ENCODE measurements at places on chromosomes 1 and 21.

DNA sequence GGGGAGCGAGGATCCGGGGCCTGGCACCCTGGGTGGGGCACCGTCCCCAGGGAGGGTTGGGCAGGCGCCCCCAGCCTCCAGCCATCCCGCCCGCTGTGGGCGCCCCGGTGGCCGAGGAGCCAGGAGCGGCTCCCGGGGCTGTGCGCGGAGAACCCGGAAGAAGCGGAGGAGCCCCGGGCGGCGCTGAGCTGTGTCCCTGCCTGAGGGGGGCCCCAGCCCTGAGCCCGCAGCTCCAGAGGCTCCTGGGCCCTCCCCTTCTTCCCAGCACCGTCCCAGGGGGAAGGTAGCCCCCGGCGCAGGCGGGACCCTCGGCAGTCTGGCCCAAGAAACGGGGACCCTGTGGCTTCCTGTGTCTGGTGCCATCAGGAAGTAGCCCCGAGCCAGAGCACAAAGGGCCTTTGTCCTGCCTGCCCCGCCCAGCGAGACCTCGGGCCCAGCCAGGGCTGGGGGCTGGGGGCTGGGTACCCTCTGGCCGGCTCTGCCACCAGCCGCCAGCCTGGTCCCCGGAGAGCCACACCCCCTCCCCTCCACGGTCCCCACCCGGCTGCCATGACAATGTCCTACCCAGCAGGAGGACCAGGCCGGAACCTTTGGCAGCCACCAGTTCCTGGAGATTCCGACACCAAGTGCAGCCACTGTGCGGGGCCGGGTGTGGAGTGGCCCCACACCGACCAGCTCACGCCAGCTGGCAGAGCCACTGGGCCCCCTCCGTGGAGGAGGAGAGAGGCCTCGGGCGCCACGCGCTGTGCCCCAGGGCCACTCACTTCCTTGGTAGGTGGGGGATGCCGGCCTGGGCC, 15.6 kb upstream of the TTLL10 start:
- peak; percentile 49 for DNase-seq

GRCh38 chr1:209878964-209879363, 51.2 kb downstream of the UTP25 start:
- DNase-seq = no peak

DNA sequence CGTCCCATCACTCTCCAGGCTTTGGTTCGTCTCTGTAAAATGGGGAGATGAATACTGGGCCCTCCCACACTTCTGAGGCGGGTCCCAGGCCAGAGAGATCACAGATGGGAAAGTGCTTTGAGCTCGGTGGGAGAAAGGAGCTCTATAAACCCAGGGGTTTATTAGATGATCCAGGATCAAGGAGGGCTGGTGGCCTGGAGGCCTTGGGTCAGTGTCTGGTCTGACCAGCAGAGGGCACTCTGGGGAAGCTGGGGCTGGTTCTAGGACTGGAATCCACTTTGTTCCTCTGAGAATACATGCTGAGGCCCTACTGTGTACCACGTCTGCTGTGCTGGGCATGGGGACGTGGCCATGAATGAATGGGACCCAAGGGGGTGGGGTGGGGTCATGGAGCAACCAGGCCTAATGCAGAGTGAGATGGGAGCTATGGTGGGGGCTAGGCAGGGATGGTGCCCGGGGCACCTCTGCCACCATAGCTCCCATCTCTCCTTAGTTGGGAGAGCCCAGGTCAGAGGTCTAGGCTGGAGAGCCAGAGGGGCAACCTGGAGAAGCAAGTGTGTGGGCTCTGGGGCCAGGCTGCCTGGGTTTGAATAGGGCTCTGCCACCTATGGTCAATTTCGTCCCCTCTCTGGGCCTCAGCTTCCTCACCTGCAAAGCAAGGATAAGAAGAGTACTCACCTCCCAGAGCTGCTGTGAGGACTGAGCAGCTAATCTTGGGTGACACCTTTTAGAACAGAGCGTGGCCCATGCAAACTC, 9.0 kb upstream of the FAM131C start:
- peak; percentile 78 for DNase-seq

GRCh38 chr1:63638471-63638870, 45.3 kb downstream of the PGM1 start:
- DNase-seq = no peak

- peak; percentile 44 for DNase-seq
Observed at GRCh38 chr1:233721004-233721595, 107.2 kb downstream of the KCNK1 start.

DNA sequence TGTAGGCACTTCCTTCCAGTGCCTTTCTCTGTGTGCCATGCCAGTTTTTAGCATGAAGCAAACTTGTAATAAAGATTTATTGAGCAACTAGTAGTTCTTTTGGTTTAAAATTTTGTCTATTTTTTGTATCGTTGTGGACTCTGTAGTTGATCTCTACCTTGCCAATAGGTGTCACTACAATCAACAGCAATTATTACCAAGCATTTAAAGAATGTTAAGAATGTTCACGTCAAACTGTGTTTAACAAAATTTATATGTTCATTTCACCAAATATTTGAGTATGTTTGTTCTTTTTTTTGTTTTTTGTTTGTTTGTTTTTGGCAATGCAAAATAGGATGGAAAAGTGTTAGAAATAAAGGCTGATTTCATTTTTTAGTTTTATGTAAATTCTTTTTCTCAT, 208.1 kb downstream of the PATJ start:
- peak; percentile 6 for DNase-seq

- no peak for DNase-seq
Observed at GRCh38 chr1:12356004-12356890, 126.4 kb downstream of the VPS13D start.

- DNase-seq = peak; percentile 90
Observed at GRCh38 chr1:16960560-16961296, 19.7 kb downstream of the MFAP2 start.

- peak; percentile 38 for DNase-seq
Observed at GRCh38 chr1:228376262-228376628, 30.4 kb downstream of the TRIM11 start.

GRCh38 chr1:100361511-100362089, 9.3 kb downstream of the CDC14A start:
- DNase-seq = no peak

GRCh38 chr1:201888282-201889089, at the start of gene SHISA4:
Gene SHISA4, plus strand, starts transcription at chr1:201888898. Its CDS starts 97 bp downstream, at chr1:201888995.
- no peak for DNase-seq

DNA sequence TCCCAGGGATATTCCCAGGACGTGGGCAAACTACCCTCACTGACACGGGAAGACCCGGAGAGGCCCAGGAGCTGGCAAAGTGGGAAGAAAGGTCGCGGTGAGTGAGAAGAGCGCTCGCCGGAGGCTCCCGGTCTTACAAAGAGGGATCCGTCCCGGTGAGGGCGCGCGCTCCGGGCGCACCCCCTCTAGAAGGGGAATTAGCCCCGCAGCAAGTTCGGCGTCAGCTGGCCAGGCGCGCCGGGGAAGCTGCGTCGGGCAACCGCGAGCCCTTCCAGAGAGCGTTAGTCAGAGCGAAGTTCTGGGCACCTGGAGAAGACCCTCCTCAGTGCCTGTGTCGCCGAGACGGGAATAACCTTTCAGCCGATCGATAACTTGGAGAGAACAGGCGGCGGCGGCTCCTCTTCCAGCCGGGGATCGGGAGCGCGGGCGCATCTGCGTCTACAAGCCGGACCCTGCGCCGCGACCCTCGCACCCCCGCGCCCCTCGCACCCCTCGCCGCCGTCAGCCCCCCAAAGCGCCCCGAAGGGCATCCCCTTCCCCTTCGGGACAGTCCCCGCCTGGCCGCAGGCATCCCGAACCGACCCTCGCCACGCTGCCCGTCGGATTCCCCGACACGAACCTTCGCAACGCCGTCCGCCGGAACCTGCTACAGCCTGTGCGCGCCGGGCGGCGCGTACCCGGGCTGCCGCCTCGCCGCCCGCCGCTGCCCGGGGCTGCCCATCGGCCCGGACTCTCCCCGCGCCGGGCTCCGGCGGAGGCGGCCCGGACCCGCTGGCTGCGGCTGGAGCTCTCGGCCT, 485 bp downstream of the SIPA1L2 start:
- no peak for DNase-seq

DNA sequence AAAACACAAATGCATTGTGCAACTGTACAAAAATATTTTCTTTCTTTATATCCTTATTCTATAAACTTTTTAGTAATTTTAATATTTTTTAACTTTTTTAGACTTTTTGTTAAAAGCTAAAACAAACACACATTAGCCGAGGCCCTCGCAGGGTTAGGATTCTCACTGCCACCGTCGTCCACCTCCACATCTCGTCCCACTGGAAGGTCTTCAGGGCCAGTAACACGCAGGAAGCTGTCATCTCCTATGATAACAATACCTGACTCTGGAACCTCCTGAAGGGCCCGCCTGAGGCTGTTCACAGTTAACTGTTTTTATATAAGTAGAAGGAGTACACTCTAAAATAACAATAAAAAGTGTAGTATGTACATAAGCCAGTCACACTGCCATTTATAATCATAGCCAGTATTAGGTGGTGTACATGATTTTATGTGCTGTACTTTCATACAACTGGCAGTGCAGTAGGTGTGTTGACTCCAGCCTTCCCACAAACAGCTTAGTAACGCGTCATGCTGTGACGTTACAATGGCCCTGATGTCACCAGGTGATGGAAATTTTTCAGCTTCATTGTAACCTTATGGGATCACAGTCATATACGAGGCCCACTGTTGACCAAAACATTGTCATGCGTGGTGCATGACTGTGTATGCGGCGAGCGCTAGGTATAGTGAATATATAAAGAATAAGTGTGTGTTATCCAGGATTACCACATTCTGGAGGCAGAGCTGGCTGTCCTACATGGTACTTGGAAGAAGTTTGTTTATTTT, 8.8 kb downstream of the TFF2 start:
- no peak for DNase-seq

DNA sequence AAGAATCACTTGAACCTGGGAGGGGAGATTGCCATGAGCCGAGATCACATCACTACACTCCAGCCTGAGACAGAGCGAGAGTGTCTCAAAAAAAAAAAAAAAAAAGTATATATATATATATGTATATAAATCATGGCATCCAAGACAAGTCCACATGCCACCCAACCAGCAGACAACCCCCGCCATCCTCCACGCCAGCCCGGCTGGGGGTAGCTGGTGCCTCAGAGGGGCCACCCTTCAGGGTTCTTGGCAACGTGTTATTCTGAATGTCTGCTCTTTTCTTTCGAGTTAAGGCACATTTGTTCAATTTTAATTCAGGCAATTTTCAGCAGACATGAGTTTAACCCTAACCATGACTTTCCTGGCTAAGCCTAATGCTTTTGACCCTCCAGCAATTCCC, 9.7 kb upstream of the TMEM240 start:
- no peak for DNase-seq

DNA sequence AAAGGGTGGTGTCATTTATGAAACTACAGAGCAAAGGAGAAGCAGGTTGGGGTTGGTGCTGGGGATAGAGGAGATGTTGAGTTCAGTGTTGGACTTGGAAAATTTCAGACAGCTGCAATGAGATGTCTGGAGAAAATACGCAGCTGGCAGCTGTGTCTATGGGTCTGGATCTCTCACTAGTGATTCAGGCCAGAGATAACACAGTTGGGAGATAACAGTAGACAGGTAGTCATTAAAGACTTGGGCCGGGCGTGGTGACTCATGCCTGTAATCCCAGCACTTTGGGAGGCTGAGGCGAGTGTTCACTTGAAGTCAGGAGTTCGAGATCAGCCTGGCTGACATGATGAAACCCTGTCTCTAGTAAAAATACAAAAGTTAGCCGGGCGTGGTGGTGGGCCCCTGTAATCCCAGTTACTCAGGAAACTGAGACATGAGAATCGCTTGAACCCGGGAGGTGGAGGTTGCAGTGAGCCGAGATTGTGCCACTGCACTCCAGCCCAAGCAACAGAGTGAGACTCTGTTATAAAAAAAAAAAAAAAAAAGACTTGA, 2.5 kb upstream of the TFAP2E start:
- DNase-seq = no peak

DNA sequence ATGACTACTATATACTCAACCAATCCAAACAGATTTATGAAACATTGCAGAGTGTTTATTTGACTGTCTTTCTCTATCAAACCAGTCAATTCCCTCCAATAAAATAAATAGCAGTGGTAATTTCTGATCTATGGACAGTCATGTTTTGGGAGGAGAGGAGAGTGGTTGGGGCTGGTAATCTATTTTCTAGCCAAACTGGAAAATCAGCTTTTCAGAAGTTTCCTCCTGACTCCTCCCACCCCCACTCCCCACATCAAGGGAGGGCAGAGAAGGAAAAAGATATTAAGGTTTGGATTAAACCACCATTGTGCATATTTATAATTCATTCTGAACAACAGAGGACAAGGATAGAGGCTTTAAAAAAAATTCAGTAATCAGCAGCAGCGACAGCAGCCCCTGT, 69.4 kb upstream of the SOX13 start:
- no peak for DNase-seq

DNA sequence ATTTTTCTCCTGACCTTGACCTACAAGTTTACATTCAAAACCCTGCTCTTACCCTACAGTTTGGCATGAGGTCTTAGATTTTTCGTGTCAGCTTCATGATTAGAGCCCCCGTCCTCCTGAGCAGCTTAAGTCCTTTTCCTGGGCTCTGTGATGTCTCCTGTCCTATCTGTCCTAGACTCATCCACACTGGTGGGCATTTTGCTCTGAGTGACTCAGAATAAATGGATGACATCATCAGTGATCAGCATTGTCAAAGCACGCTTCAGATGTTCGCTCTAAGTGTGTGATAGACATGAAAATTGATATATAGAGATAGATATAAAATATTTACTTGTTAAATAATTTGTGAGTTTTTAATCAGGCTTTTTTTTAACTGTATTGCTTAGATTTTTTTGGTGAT, 21.8 kb downstream of the RGS13 start:
- DNase-seq = no peak

- DNase-seq = peak; percentile 23
Observed at GRCh38 chr1:28123461-28123961, 35.1 kb upstream of the EYA3 start.

DNA sequence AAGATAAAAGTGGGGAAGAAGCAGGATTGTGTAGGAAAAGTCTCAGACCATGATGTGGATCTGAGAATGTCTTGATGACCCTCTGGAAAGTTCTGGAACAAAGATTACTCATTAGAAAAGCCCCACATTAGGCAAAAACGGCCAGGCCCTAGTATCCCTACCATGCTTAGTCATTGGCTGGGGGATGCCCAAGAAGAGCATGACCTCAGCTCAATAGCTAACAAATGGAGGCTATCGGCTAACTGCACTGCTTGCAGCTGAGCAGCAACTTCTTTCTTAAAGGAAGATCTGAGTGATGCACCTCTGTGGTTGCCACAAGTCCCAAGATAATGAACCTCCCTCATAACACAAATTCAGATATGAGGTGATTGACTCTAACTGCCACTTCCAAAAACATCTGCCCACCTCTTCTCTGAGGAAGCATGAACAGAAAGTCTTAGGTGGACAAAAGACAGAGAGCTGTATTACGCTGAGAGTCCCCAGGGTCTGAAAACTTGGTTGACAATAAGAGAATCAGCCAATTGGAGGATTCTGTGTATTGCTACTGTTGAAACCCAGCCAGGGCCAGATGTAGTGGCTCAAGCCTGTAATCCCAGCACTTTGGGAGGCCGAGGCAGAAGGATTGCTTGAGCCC, 64.6 kb upstream of the AK4 start:
- DNase-seq = peak; percentile 31

Measured in OCI-M1 (cell line).